Central memory CD8-positive, alpha-beta T cell (primary cell): ENCODE measurements at places on chromosomes 5 and 9.

DNA sequence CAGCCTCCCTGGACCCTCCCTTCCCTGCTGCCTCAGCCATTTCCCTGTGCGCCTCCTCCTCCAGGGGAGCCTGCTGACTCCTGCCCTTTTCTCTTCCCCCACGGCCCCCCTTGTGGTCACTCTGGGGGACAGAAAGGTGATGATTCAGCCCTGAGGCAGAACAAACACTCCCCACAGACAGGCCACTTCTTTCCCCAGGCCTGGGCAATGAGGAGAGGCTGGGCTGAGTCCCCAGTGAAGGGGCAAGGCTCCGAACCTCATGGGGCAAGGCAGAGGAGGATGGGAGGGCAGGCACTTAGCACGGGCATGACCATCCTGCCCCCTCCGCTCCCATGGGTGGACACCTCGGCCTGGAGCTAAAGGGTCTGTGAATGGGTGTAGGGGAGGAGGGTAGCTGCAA lies 21.0 kb downstream of the CSF1R start:
- no peak for DNase-seq

- DNase-seq = no peak
Observed at GRCh38 chr9:124187311-124187710, 70.4 kb upstream of the NEK6 start.

GRCh38 chr5:93300309-93300923 lies 280.6 kb downstream of the NR2F1-AS1 start:
- DNase-seq = no peak

DNA sequence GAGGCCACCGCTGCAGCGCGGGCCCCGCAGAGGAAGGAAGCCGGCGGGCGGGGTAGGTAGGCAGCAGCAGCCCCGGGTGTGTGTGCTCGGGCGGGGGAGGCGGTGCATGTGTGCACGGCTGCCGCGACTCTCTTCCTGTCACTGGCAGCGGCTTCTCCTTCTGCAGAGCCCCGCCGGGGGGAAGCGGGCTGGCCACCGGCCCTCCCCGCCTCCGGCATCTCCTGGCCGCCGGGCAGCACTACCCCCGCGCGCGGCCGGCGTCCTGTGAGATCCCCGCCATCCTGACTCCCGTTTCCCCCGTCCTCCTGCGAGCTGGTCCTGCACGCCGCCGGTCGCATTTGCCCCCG lies 315 bp downstream of the PIK3R1 start:
- DNase-seq = no peak

GRCh38 chr5:109454731-109455505 lies 45.1 kb upstream of the PJA2 start:
- no peak for DNase-seq

DNA sequence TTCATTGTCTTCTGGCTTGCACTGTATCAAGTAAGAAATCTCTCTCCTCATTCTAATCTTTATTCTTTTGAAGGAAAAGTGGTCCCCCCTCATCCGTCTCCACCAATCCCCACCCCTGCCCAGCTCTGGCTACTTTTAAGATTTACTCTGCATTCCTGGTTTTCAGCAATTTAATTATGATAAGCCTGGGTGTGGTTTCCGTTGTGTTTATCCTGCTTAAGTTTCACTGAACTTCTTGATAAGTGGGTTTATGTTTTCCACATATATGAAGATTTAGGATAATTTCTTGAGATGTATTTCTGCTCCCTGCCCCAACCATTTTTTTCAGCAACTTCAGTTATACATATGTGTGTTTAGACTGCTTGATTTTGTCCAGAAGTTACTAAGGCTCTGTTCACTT lies 46.5 kb downstream of the PTBP3 start:
- DNase-seq = no peak

DNA sequence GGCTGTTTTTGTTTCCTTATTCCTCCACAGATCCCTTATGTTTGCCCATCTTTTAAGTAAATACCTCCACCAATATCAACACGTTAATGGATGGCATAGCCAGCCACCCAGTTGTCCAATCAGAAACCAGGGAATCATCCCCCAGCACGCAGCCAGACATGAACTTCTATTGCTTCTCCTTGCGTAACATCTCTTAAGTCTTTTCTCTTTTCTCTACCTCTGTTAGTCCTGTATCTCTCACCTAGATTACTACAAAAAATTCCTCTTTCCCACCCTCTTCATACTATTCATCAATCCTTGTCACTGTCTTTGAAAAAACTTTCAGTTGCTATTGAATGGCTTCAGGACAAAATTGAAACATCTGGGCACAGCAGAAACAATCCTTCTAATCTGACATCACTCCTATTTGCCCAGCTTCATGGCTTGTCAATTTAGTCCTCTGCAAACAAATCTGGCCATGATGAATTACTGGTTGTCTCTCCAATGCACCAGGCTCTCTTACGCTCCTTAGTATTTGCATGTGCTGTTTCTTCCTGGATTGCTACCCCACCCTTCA lies 349.3 kb downstream of the RAB3C start:
- no peak for DNase-seq

DNA sequence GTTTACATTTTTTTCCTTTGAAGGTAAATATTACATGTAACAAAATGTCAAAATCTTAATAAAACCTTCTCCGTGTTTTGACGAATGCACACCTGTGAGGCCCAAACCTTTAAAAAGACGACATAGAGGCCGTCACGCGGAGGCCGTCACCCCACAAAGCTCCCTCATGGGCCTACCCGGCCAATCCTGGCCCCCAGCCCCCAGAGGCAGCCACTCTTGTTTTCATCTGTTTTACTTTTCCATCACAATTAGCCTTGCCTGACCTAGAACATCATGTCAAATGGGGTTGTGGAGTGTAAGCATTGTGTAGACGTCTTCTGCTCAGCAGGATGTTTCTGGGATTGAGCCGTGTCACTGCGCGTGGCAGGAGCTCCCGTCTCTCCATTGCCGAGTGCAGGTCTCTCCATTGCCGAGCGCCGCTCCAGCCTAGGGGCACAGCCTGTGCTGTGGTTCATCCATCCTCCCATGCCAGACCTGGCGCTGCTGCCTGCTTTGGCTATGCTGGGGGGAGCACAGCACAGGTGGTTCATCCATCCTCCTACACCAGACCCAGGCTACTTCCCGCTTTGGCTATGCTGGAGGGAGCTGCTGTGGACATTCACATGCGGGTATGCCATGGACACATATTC lies 52.2 kb upstream of the IRX4 start:
- DNase-seq = no peak

GRCh38 chr9:94586316-94586715 lies 7.3 kb downstream of the FBP2 start:
- no peak for DNase-seq
